ENCODE measurements at places on chromosomes 12 and 14.

DNA sequence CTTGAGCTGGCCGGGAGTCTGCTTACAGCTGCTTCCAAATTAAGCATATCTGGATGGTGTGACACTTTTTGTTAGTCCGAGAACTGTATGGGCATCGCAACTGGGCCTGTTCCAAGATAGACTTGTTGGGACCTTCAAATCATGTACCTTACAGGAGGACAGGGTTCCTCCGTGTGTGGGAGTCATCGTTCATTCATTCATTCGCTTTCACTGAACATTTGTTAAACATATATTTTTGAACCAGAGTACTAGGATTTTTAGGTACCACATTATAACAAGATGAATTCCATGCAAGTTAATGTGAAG lies 387 bp upstream of the IPO8 start:
- no peak for DNase-seq

DNA sequence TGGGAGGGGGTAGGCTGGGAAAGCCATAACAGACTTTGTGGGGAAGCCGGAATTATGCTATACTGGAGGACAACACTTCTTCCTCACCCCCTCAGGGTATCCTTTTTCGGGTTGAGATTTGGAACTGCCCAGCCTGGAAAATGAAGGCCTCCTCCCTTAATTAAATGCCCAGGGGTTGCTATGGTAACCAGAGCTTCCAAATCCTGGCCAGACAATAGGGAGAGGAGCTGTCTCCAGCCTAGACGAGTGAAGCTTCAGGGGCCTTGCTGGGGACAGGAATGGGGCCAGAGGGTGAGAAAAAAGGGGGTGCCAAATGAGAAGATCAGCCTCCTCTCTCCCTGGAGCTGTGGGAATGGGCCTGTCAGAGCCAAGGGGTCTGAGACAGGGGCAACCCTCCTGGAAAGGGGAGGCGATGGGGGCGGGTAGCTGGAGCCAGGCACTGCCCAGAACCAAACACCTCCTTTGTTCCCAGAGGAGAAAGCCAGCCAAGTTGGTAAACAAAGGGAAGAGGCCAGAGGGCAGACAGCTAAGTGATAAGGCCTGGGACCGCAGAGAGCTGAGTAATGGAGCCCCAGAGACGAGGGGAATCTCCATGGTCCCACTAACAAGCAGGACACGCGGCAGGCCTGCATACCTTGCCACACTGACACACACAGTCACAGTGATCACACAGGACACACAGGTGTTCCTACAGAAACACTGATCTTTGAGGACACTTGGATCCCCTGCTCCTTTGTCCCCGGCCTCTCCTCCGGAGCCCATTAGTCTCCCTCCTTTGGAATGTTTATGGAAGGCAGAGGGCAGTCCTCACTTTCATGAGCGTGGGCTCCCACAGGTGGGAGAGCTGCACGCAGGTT lies 17.9 kb upstream of the RND1 start:
- no peak for DNase-seq

GRCh38 chr14:52429451-52429850 lies 115.3 kb downstream of the PTGER2 start:
- DNase-seq: no peak

GRCh38 chr12:27608890-27609289 lies 84.9 kb downstream of the PPFIBP1 start:
- DNase-seq: no peak

- no peak for DNase-seq
Measured at GRCh38 chr12:93592641-93593406, 20.3 kb downstream of the SOCS2 start.

- DNase-seq: no peak
Measured at GRCh38 chr14:50601394-50601793, 41.4 kb downstream of the ATL1 start.

DNA sequence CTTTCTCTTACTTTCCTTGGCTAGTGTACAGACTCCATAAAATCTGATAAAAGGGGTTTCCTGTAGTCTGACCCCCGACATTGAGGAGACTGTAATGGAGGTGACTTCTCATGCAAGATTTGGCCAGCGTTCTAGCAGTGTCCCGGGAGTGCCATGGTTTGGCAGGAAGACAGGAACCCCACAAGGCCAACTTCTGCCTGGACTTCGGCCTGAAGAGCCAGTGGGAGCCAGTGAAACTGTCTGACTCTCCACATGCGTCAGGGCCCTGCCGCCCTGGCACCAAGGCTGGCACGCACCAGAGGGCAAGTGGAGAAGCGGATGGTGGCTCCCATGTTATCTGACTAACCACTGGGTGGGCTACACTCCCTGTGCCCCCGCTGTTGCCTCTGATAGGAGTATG lies 70.5 kb downstream of the TMEM260 start:
- DNase-seq: no peak

DNA sequence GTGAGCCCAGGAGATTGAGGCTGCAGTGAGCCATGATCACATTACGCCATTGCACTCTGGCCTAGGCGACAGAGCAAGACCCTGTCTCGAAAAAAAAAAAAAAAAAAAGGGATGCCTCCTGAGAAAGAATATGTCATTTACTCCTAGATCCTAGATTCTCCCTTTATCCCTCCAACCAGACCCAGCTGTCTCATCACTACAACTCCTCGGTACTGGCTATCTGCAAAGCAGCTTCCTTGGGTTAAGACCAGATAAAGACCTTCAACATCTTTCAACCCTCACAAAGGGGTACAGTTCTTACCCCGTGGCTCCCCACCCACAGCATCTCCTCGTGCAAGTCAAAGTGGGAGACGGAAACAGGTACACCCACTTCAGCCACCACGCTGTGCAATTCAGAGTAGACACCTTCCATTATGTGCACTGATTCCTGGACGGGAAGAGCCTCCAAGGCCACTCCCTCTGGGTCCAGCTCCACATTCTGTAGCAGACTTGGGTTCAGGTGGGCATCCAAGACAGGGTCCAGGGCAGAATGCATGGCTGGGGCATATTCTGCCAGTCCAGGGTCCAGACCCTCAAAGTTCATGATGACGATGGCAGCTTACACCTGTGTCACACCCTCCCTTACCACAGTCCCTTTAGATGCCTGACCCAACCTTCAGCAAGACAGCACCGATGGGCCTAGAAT lies 1.1 kb downstream of the PAN2 start:
- no peak for DNase-seq

GRCh38 chr14:55092341-55092740 lies 36.7 kb upstream of the LGALS3 start:
- no peak for DNase-seq

DNA sequence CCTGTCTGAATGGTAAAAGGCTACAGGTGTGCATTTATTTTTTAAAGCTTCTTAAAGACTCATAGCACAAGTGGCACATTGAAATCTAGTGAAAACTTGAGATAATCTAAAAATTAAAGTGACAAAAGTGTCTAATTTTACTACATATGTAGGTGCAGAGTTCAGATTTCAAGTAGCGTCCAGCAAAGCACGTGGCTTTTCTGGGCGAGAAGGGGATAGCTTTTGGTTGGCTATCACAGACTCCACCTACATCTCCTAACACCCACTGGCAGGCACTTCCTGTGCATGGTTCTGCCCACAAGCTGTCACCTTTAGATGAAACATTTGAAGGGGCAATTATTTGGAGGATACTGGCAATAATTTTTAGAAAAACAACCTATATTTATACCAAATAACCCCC lies 1.9 kb upstream of the PITPNM2 start:
- DNase-seq: no peak

- peak; percentile 59 for DNase-seq
Measured at GRCh38 chr14:52399921-52400595, 85.9 kb downstream of the PTGER2 start.

GRCh38 chr12:29354954-29355353 lies 26.0 kb downstream of the ERGIC2 start:
- DNase-seq: no peak

GRCh38 chr12:73159954-73160353 lies 887.8 kb downstream of the TRHDE start:
- DNase-seq: no peak

- DNase-seq: peak; percentile 2
Measured at GRCh38 chr14:42911642-42912041, 1305.0 kb downstream of the LRFN5 start.

GRCh38 chr12:121770388-121770787 lies 23.1 kb downstream of the RHOF start:
- DNase-seq: no peak

- no peak for DNase-seq
Measured at GRCh38 chr12:116558280-116559161, 660 bp upstream of the MAP1LC3B2 start.

GRCh38 chr12:2212971-2213869 lies 160.4 kb downstream of the CACNA1C start:
- DNase-seq: no peak

- no peak for DNase-seq
Measured at GRCh38 chr12:132525833-132526455, 36.0 kb downstream of the FBRSL1 start.

DNA sequence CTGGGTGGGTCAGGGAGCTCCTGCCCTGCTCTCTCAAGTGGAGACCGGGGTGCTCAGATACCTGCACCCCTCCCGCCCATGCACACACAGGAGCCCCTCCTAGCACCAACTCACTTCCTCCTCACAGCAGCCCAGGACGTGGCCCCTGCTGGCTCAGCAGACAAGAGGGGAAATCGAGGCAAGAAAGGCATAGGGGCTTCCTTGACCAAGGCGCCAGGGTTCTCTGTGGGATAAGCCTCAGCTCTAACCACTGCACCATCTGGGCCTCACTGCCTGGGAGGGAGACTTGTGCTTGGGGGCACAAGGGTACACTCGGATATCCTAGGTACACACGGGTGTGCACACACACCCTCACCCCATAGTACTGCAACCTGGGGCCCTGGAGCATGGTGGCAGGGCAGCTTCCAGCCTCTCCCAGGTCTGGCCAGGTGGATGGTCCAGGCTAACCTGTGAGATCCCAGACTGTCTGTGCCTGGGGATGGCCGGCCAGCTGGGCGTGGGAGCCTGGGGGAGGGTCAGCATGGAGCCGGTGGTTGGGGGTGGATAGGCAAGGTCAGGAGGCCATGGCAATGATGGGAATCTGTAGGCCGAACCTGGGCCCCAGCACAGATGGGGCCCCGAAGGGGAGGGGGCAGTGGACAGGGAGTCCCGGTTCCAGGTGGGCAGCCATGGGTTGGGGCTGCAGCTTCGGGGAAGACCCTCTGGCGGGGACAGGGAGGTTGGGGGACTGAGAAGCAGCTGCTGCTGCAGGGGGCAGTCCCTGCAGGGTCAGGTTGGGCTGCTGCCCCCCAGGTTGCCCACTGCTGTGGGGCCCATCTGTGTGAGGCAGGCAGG lies 312.4 kb downstream of the TMEM121 start:
- no peak for DNase-seq

DNA sequence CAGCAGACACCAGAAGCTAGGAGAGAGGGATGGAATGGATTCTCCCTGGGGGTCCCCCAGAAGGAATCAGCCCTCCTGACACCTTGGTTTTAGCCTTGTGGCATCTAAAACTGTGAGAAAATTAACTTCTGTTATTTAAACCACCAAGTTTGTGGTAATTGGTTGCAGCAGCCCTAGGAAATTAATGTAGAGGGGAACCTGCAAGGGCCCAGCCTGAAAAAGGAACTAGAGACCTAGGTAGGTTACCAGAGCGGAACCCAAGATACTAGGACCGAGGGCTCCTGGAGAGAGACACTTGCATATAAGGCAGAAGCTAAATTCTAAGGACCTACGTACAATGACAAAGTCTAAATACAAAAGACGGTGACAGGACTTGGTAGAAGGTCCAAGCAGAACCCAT lies 8.1 kb upstream of the DENND5B start:
- no peak for DNase-seq

DNA sequence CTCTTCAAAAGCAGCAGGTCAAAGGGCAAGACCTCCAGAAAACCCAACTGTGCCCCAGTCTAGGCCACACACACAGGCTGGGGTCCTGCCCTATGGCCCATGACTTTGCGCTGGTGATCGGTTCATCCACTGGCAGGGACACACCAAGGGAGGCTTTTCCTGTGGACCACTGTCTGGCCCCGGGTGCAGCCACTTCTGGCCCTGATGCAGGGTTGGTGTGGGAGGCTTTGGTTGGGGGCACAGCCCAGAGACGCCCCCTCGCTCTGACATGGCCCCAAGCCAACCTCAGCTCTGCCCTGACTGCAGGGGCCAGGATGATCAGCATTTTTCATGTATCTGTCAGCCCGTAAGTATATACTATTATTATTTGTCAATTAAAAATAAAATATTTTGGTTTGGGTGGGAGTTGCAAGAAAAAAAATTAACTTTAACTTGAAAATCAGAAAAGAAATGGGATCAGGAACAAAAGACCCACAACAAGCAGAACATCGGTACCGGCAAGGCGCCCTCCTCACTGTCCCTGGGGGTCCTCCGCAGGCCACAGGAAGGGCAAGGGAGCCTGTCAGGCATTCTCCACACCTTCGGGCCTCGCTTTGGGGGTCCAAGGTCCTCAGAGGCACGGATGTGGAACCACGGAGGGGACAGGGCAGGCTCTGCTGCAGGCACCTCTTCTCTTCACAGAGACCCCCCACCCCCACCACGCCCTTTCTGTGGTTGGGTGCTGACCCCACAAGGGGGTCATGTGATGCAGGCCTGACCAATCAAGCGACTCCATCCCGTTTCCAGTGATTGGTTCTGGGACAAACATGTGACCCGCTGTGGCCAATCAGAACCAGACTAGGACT lies 181.5 kb upstream of the SFSWAP start:
- no peak for DNase-seq

GRCh38 chr12:25072906-25073650 lies 121.9 kb downstream of the DNAI7 start:
- peak; percentile 16 for DNase-seq

DNA sequence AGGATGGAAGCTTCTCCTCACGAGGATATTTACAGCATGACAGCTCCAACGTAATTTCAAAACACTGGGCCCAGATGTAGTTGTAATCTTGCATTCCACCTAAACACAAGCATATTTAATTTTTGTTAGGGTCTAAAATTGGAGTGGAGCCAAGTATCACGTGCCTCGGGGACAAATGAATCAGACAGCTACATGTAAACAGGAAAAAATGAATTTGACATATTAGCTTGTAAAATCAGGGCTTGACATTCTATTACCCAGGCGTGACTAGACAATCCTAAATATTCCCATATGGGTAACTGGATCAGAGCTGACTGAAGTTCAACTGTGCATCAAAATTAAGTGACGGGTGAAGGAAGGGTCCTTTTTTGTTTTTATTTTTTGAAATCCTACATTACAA lies 59.0 kb downstream of the MDM2 start:
- no peak for DNase-seq

- DNase-seq: no peak
Measured at GRCh38 chr14:90003526-90004307, 48.0 kb downstream of the TDP1 start.

DNA sequence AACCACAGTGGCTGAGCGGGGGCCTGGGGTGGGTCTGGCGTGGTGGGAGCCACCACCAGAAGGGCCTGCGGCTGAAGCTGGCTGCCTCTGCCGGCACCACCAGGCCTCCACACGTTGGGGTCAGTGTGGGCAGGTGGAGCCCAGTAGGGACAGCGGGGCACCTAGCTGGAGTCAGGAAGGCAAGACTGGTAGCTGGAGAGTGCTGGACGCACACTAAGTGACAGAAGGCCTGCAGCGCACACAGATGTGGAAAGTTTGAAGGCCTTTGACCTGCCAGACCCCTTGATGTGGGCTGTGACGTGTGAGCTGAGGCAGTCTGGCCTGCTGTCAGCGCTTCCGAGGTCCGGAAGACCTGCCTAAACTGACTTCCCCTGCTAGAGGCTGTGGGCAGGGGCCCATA lies 26.3 kb downstream of the RIN3 start:
- no peak for DNase-seq
